ENCODE measurements at places on chromosomes 4 and X.

DNA sequence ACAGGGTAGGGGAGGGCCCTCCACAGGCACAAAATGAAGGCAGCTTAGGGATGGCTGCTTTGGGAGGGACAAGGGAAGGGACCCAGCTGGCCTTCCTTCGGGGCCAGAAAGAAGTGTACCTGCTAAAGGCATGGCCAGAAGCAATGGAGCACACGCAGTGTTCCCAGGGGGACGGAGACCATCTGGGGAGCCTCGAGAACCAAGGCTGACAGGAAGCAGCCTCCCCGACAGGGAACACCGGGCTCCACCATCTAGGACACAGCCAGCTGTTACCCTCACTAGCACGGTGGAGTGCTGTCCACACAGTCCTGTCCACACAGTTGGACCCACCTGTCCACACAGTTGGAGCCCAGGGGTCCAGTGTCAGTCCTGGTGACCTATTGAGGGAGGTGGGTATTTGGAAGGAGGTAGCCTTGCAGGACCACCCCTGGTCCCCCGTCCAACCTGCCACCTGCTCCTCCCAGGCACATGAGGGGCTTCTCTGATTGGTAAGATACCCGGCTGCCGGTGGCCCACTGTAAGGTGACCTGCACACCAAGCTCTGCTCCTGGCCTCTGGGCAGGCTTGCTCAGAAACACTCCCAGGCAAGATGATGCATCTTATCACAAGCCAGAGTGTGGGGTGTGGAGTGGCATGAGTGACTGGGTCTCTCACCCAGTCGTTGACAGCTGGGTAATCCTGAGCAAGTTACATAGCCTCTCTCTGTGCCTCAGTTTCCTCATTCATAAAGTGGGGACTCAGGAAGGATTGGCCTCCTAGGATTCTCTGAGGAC, 20.5 kb upstream of the AFAP1 start:
- DNase-seq: no peak

GRCh38 chr4:67658302-67658701, 42.7 kb downstream of the UBA6 start:
- no peak for DNase-seq

DNA sequence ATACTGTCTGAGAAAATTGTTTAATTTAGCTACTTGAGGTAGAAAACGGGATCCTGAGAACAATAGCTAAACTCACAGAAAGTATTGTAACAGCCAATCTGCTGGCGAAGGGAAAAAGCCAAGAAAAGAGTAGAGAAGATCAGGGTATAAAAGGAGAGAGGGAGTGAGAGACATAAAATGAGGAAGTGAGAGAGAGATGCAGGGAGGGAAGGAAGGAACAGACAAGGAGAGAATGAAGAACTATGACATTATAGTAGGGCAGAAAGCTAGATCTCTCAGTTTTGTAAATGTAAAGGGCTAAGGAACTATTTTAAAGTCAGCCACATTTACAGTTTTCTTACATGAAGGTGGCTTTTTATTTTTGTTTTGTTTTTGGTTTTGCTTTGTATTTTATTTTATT, 1.6 kb upstream of the GIMD1 start:
- DNase-seq: no peak

GRCh38 chr4:37524267-37524666, 161.9 kb downstream of the RELL1 start:
- no peak for DNase-seq

GRCh38 chr4:55507612-55508011, 39.1 kb downstream of the CLOCK start:
- no peak for DNase-seq

DNA sequence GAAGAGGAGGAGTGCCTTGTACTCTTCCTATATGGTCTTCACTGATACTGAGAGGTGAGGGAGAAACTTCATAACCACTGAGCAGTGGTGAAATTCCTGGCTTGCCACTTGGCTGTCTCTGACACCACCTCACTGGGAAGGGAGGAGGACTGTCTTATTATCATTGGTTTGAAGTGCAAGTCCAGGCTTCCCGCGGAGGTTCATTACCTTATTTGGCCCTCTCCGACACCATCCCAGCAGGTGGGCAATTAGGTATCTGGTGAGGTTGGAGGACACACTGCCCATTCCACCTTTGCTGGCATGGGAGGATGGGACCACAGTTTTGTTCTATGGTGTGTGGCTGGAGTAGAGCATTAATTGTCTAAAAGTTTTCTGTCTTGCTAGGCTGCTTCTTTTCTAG, 206.1 kb downstream of the LHFPL1 start:
- no peak for DNase-seq

GRCh38 chr4:154989511-154989910, 208.4 kb downstream of the RBM46 start:
- DNase-seq: no peak

- DNase-seq: no peak
These were observed 172.9 kb downstream of the SLC39A8 start for GRCh38 chr4:102172341-102172740.

DNA sequence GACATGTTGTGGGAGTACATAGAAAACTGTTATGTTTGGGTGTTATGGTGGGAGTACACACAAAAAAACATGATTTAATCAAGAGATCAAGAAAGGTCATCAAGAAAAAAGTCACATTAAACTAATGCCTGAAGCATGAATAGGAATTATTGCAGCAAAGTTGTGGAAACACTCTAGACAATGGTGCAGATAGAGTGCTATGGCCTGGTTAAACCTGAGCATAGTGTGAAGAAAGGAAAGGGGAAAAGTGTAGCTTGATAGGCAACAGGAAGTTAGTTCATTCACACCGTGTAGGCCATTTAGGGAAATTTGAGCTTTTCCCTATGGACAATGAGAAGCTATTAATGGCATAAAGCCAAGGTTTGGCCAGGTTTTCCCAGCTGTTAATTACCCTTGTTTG, 162.1 kb upstream of the EMCN start:
- DNase-seq: no peak

DNA sequence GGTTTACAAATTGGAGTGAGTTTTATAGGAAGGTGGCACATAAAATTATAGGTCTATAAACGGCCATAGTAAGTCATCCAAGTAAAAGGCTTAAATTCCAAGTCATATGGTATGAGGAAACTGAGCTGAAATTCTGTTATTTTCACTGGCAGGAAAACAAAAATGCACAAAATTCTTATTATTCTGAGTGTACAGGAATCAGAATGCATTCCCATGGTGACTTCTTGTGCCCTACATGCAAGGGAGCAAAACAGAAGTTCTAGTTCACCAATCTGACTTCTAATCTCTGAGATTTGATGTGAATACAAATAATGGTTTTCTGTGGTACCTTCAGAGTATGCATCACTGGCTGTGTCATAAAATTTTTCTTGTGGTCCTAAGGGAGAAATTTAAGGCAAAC, 102.9 kb downstream of the CLCN4 start:
- DNase-seq: no peak

DNA sequence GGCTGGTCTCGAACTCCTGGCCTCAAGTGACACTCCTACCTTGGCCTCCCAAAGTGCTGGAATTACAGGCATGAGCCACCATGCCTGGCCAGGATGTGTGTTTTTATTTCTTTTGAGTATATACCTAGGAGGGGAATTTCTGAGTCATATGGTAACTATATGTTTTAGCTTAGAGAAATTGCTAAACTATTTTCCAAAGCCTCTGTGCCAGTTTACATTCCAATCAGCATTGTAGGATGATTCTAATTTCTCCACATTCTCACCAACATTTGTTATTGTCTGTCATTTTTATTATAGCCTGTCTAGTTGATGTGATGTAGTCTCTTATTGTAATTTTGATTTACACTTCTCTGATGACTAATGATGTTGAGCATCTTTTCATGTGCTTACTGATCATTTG, 1576.0 kb downstream of the RPA4 start:
- DNase-seq: no peak

DNA sequence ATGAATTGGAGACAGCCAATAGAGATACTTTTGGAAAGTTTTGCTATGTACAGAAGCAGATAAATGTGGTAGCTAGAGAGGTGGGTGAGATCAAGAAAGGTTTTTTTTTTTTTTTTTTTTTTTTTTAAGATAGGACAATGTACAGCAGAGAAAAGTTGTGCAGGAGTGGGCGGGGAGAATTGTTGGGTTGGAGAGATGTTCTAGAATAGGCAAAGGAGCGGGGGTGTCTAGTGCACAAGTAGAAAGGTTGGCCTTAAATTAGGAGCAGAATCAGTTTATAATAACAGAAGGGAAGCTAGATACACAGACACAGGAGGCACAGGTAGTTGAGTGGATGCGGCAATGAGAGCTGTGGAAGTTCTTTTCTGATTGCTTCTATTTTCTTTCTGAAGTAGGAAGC, 66.2 kb upstream of the PGK1 start:
- no peak for DNase-seq

DNA sequence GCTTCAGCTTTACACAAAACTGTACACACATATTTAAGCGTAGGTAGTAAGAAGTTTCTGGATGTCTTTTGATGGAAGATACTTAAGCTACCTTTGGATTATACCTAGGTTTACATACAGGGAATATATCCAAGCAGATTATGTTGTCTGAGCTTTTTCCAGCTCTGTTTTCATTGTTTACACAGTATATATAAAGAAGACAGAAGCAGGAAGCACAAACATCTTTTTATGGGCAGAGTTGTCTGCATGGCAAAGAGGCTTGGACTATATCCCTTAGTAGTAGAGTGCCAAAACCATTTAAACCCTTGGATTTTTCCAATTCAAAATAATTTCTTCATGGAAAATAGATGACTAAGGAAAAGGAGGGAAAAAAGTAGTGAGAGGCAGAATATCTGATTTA, 329.4 kb upstream of the AGA start:
- no peak for DNase-seq

DNA sequence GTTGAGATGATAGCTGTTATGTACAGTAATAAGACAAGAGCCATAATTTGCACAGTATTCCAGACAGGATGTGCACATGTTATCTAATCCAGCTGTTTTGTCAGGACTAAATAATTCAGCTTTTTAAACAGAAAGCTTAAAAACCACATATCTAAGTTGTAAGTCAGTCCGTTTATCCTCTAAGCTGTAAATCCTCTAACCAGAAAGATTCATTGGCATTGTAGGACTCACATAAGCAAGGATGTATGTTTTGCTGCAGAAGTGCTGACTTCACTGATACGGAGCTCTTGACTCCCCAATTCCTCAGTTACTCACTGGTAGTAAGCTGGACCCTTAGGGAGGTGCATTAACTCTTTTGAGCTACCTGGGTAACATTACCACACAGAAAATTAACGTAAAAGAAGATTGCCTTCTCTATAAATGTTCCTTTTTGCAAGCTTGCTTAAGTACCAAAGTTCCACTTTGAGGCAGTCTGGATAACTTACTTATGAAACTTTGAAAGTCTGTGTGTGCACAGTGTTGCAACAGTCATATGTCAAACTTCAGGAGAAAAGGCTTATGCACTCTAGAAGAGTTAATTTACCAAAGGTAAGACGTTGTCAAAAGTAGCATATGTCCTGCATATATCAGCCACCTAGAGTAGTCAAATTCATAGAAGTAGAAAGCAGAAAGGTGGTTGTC, 58.3 kb upstream of the MAGEB2 start:
- DNase-seq: no peak

DNA sequence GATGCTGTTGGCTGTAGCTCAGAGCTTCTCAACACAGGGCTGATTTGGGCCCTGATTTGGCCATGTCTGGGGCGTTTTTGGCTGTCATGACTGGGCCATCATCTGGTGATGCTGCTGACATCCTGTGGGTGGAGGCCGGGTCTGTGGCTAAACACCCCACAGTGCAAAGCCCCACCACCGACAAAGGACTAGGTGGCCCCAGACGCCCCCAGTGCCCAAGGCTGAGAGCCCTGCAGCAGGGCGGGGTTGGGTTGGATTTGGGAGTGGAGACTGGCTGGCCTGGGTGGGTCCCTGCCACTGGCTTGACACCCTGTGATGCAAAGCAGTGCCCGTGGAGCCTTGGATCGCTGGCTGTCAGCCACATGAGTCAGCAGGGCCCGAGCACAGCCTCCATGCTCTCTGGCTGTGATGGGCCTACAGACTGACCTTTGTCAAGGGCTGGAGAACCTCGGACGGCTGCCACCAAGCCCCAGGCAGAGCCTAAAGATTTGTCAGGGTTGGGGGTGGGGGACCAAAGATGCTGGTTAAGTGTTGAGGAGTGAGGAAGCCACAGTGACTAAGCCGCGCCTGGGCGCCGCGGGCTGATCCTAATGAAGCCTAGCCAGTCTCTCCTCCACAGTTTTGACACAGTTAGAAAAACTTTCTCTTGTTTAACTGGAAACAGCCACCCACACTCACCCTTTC, 28.3 kb downstream of the CYTL1 start:
- DNase-seq: no peak

Data from nucleus accumbens (tissue), 56 donors.